Activated CD4-positive, alpha-beta T cell treated with anti-CD3 and anti-CD28 coated beads, Interleukin-2, amount 50 U/mL, for 48 hours (primary cell): ENCODE measurements at places on chromosomes 13 and 19.

GRCh38 chr13:86567119-86567518 is 767.9 kb upstream of the SLITRK6 start:
- DNase-seq: no peak

DNA sequence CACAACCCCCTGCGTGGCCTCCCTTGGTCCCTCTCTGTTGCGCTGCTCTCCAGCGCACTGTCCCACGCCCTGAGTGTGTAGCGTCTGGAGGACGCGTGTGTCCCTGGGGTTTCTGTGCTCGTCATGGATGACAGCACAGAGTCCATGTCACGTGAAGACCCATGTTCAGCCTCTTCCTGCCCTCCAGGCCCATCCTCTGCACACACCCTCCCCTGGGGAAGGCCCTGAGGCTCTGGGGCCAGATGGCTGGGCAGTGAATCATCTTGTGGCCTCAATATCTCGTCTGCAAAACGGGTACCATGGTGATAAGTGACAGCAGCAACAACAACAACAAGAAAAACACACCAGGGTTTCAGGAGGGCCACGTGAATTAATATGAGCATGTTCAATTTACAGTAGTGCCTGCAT is 71.5 kb upstream of the ARHGEF7 start:
- no peak for DNase-seq

DNA sequence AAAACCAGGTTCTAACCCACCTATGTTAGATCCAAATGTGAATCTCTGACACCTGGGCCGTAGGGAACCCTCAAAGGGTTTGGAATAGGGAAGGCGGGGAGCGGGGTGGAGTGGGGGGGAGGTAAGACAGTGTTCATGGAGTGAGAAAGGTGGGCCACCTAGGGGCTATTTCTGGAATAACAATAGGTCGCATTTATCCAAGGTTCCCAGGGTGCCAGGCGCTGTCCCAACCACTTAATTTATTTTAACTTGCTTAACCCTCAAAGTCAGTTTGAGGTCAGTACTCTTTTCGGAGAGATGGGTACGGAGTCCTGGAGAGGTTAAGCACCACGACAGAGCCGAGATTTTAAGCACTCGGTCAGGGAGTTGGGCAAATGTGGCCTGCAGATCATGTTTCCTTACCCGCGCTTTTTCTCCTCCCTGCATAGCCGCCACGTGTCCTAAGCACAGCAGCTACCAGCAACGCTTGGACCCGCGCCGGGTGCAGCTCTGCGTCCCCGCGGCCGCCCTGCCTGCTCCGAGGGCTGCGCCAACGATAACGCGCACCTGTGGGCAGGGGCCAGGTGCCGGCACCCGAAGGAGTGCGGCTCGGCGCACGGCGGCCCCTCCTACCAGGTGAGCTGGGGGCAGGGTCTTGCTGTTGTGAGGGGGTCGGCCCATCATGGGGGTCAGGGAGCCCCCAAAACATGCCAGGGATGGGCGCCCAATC is 25.0 kb upstream of the FXYD3 start:
- DNase-seq: peak; percentile 62

GRCh38 chr13:58587183-58587582 is 955.6 kb downstream of the PCDH17 start:
- no peak for DNase-seq

GRCh38 chr13:38365661-38366060 is 16.0 kb downstream of the UFM1 start:
- DNase-seq: no peak

DNA sequence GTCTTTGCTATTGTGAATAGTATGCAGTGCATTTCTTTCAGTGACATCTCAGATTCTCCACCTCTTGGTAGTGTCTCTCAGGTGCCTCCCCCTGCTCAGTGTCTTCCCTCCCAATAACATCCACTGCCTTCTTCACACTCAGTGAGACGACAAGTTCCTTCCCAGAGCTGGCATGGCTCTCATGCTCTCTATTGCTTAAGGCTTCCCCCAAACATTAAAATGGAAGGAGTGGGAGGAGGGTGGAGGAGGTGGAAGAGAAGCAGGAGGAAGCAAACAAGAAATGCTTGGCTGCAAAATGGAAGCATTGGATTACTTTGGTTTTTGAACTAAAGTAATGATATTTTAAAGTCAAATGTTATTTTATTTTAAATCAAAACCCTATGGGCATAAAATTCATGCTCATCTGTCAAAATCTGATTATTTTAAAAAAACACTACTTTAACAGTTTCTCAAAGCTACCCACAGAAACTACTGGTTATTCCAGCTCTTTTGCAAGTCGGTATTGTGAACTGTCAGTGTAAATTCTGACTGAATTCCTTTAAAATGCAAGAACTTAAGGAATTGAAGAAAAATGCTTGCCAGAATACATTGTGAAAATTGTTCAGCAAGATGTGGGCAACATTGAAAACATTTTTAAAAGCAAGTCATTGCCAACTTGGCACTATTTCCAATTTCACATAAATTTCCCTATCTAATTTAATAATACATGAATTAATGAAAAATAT is 727.6 kb upstream of the ARGLU1 start:
- DNase-seq: no peak

GRCh38 chr19:31783592-31783991 is 434.4 kb upstream of the TSHZ3 start:
- no peak for DNase-seq

DNA sequence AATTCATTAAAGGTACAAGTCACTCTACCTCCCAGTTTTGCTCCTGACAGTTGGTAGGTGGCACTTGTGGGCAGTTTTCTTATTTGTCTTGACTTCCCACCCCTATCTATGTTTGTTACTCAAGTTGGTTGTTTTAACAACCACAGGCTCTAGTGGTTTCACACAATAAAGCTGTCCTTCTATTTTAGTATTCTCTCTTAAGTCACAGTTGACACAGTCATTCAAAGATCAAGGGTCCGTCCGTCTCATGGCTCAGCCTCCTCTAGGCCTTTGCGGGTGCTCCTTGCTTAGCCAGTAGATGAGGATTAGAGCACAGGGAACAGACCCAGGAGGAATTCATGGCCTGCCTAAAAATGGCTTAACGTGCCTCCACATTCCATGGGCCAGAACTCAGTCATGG is 573.7 kb downstream of the IRS2 start:
- no peak for DNase-seq

DNA sequence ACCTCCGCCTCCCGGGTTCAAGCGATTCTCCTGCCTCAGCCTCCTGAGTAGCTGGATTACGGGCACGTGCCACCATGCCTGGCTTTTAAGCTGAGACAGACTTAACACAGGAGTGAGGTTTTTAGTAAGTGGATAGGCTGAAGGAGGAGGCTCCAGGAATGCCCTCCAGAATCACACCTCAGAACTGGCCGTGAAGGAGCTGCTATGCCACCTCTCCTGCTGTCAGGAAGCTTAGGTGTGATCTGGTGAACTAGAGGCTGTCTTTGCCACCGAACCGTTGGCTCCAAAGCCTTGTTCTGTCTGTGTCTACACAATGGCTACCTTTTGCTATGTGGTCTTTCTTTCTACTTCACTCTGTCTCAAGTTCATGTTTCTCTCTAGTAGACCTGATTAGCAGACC is 4.2 kb downstream of the PDCD2L start:
- DNase-seq: no peak

GRCh38 chr13:30097089-30097488 is 210.3 kb downstream of the KATNAL1 start:
- DNase-seq: no peak

DNA sequence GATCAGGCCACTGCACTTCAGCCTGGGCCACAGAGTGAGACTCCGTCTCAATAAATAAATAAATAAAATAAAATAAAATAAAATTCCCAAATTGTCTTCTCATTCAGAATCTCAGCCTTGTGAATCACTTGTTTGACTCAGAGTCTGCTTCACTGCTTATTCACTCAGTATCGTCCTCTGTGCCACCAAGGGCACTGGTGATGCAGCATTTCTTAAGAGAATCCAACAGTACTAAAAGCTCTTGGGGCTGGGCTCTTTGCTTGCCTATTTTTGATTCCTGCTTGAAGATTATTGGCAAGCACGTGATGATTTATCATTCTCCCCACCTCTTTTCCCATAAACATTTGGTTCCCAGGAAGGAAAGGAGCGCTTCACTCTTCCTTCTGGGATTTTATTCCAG is 54.8 kb upstream of the HMGB1 start:
- no peak for DNase-seq

GRCh38 chr13:76019421-76020044 is 383.4 kb downstream of the LMO7 start:
- DNase-seq: peak; percentile 5

- no peak for DNase-seq
Observed at GRCh38 chr13:27622102-27622820, 569 bp downstream of the POLR1D start.

- peak; percentile 72 for DNase-seq
Observed at GRCh38 chr19:7500811-7501450, 12.1 kb upstream of the PEX11G start.

DNA sequence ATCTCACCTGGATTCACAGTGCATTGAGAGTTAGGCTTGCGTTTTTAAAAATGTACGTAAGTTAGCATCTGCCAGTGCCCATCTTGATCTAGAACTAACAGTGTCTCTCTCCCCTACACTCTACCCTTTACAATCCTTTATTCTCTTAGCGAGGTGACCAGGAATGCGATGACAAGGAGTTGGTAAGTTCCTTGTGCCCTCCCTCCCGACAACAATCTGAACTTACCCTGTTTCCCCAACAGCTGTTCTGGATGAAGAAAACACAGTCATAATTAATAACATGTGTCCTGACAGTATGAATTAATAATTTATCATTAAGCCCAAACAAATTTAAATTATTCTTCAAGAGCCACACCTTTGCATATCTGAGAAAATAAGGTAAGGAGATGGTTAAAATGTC is 6.3 kb downstream of the TSHZ3 start:
- DNase-seq: no peak

DNA sequence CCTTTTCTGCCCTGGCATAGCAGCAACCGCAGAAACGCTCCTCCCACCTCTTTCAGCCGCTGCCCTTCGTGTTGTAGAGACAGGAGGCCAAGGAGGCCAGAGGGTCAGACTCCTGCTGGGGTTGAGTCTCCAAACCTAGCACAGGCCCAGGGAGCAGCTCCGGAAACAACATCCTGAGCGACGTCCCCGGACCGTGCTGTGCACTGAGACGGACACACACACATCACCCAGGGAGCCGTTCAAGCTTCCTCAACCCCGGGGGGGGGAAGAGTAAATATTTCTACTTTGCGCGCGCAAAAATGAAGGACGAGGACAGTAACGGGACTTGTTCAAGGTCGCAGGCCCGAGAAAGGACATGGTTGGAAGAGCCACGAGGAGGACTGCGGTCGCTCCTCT is 657 bp downstream of the ZNF550 start:
- peak; percentile 15 for DNase-seq

DNA sequence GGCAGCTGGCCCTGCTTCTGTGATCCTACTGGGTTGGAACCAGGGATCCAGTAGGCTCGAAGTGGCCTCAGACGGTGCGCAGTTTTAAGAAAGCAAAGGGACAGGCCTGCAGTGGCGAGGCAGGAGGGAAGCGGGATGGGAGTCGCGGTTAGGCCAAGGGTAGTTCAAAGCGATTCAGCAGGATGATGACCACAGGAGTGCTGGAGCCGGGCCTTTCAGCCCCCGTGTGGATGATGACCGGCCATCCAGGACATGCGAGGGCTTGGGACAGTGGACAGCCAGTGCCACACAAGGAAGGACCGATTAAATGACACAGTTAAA is 854 bp downstream of the RNASEH2B start:
- no peak for DNase-seq

DNA sequence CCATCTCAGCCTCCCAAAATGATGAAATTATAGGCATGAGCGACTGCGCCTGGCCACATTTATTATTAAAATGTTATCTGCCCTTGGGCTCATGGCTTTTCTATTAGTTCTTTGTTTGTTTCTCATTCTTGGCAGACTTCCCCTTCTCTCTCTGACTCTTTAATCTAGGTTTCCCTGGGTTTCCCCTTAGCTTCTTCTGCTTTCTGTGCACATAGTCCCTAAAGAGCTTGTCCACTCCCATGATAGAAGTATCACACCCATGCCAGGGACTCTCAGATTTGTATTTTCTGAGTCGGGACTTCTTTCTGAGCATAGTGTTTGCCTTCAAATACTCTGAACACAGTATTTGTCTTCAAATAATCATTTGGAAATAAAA is 38.6 kb upstream of the ITM2B start:
- no peak for DNase-seq

DNA sequence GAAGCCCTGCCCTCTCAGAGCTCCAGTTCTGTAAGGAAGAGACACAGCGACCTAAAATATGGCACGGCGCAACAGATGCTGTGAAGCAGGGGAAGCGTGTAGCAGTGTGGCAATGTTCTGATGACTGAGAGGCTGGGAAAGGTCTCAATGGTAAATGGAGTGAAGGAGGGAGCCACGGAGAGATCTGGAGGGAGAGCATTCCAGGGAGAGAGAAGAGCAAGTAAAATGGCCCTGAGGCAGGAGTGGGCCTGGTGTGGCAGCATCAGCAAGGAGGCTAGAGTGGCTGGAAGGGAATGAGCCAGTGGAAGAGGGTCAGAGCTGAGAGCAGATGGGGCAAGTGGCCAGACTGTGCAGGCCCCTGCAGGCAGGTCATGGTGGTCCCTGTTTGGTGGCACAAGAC is 16.4 kb downstream of the RCN3 start:
- DNase-seq: no peak

- no peak for DNase-seq
Observed at GRCh38 chr19:15815306-15815705, at the start of gene OR10H1. OR10H1 (minus strand) TSS chr19:15815664; CDS start chr19:15808037, 7,627 bp downstream.

DNA sequence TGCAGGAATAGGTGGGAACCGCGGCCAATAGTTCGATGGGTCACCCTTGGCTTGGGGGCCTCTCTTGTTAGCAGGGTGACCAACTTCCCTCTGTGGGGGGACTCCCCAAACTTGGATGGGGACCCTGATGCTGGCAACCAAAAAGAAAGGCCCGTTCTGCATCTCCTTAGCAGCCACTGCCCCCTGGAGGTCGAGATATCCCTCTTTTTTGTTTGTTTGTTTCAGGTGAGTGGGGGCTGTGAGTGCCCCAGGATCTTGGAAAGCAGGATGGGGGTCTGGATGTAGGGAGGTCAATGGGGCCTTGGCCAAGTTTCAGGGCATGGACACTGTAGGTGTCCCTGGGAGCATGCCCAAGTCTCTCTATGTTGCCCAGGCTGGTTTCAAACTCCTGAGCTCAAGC is 7.7 kb upstream of the CRTC1 start:
- DNase-seq: peak; percentile 20

GRCh38 chr13:100235311-100235901 is 146.5 kb downstream of the PCCA start:
- DNase-seq: no peak

DNA sequence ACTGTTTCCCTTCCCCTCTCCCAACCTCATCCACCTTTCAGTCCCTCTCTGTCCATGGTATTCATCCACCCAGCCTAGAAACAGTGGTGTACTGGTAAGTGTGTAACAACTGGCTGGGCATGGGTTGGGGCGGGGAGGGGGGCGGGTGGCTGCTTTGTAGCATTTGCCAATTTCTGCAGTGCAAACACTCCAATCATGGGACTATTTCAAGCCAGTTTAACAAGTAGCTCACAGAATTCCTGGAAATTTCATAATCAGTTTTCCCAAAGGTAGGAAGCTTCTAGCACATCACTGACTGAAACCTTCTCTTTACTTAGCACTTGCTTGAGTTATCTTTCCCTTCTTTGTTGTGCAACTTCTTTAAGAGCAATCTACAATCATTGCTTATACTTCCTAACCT is 100.8 kb upstream of the WASF3 start:
- no peak for DNase-seq

- DNase-seq: no peak
Observed at GRCh38 chr19:30228835-30229524, 143.2 kb upstream of the ZNF536 start.

GRCh38 chr13:110164706-110165105 is 142.3 kb downstream of the COL4A1 start:
- DNase-seq: no peak

- no peak for DNase-seq
Observed at GRCh38 chr13:39317291-39317690, 279.0 kb downstream of the NHLRC3 start.
